ENCODE measurements at places on chromosomes 16 and 17.
A peak's percentile ranks its signal among the peaks of the same experiment; 100 is the strongest.

DNA sequence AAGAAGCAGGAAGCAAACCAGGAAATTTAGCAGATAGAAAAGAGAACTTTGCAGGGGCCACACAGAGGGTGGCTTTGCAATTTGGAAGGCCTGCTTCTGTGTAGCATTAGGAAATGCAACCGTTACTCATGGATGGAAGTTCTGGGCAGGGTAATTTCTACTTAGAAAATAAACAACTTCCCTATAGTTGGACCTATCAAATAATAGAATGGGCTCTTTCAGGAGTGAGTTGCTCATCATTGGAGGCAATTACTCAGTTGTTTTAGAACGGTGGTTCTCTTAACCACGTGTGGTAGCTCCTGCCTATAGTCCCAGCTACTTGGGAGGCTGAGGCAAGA is 25.8 kb upstream of the HS3ST2 start:
- no peak for DNase-seq

DNA sequence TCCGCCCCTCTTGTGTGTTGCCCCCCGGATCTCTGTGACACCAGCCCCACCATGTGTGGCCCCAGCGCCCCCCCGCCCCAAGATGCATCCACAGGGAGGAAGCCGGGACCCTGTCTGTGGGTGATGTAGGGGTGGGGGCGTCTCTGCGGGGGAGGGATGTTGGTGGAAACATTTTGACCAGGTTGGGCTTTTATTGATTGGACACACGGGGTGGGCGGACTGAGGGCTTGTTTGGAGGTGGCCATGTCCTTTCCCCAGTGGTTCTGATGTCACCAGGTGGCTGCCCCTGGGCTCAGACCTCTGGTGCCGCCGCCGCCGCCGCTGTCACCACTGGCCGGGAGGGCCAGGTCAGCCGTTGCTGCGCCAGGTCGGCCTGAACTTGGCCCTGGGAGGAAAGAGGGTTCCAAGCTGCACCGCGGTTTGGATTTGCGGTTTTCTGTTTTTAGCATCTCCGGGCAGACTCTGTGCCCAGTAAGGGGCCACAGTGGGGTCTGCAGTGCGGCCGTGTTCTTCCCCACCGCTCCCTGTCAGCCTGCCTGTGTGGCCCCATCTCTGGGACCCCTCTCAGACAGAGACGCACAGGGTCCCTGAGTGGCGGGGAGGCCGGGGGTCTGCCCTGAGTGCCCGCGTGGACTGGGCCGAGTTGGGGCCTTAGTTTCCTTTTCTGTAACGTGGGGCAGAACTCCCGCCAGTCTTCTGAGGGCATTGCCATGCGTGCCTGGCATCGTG is 19.8 kb downstream of the GSE1 start:
- no peak for DNase-seq

GRCh38 chr16:73408716-73409115 is 360.8 kb upstream of the ZFHX3 start:
- no peak for DNase-seq

DNA sequence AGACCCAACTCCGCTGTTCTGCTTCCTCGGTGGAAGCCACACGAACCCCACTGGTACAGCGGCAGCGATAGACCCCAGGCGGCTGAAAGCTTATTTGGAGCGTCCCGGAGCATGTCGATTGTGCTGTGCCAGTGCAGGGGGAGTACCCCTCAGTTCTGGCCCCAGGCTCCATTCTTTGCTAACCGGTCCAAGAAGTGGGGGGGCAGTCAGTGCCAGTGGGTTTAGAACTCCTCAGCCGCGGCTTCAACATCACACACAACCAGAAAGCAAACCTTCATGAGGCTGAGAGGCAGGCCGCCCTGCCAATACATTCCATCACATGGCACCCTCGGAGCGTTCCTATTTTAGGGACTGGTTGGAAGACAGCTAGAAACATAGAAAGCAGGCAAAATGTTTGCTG is 1.7 kb upstream of the MNT start:
- no peak for DNase-seq

GRCh38 chr16:89343501-89344457 is 126.3 kb downstream of the ZNF778 start:
- no peak for DNase-seq

GRCh38 chr16:54297154-54297553 is 10.6 kb upstream of the IRX3 start:
- no peak for DNase-seq

GRCh38 chr17:647324-648197 is 67.1 kb downstream of the VPS53 start:
- no peak for DNase-seq

DNA sequence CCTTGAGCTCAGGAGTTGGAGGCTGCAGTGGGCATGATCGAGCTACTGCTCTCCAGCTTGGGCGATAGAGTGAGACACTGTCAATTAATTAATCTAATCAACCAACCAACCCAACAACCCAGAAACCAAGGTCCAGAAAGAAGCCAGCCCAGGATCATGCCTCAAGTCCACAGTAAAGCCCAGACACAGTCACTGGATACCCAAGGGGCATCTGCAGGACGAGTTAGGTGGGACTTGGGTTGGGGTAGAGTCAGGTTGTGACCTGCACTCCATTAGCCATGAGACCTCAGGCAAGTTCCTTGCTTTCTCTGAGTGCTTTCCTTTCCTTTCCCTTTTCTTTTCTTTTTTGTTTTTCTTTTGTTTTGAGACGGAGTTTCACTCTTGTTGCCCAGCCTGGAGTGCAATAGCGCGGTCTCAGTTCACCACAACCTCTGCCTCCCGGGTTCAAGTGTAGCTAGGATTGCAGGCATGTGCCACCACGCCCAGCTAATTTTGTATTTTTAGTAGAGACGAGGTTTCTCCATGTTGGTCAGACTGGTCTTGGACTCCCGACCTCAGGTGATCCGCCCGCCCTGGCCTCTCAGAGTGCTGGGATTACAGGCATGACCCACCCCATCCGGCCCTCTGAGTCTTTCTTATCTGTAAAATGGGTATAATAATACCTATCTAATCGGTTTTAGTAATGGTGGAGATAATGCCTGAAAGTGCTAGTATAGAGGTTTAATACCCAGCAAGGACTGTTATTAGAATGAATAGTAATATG is 3.5 kb upstream of the HSD17B1 start:
- no peak for DNase-seq

DNA sequence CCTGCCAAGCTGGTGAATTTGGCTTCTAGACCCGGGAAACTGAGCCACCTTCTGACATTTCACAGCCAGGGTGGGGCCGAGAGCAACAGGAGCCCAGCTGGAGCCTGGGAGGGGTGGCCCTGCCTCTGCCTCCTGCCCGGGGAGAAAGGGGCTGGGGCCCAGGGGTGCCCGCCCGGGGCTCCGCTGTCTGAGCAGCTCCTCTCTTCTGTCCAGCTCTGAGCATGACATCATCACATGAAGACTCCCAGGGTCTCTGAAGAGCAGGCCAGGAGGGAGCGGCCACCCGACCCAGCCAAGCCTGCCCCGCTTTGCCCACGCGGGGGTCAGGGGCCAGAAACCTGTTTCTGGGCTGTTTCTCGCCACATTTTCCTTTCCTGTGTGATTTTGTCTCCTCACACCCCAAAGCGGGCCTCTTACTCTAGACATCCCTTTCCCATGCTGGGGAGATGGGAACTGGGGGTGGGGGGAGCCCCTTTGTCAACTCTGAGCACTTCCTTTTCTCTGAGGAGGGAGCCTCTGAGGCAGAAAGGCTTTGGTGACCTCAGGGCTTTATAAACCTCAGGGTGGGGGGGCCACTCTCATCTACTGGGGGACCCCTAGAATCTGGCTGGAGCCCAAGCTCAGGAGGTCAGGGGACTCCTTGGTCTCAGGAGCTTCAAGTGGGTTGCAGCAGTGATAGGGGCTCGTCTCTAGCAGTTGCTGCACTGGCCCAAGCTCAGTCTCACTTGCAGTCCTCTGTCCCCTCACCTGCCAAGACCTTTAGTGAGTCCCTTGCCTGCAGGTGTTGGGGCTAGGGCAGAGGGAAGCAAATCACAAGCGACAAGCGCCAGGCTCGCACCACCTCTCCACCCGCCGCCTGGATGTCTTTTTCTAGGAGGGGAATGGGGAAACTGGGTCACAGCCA is 7.6 kb downstream of the UBALD2 start:
- peak; percentile 66 for DNase-seq

GRCh38 chr16:51854401-51854951 is 692.5 kb downstream of the TOX3 start:
- DNase-seq: no peak

DNA sequence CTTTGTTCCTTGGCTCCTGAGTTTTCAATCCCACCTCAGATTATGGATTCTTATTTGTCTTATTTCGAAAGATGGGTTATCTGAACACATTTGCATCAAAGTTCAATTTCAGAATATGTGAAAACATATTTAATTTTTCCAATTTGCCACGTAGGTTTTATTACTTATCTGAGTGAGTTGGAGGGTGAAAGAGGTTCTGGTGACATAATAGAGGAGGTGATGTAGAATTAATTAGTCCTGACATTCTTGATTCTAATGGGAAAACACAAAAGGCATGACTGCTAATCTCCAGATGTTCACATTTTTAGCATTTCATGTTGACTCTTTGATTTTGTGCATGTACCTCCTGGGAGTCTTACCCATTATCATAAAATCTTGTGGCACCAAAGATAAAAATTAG is 9.1 kb downstream of the TOM1L1 start:
- DNase-seq: no peak

DNA sequence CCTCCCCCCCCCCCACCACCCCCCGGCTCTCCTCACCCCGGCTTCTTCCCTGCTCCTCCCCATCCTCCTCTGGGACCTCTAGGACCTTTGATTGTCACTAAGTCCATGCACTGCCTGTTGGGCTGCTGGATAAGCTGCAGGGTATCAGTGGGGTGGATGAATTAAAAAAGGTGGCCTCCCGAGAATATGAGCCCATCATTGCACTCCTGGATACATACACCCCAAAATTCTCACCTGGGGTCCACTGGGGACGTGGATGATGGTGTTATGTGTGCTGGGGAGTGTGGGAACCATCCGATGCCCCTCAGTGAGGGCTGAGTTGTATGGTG is 88.8 kb downstream of the IRF8 start:
- no peak for DNase-seq

DNA sequence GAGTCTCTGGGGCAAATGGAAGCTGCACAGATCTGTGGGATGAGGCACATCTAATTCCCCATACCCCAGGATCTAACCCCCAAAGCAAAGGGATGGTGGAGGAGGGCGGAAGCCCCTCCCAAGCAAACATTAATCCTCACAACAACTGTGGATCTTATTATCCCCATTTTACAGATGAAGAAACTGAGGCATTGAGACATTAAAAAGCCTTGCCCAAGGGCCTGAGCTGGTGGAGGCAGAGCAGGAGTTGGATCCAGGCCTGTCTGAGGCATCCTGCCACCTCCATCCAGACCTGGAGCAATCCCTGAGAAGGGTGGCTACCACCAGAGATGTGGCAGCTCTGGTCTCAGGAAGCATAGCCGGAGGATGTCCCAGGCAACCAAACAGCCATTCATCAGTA is 17.7 kb upstream of the CBFB start:
- DNase-seq: no peak

DNA sequence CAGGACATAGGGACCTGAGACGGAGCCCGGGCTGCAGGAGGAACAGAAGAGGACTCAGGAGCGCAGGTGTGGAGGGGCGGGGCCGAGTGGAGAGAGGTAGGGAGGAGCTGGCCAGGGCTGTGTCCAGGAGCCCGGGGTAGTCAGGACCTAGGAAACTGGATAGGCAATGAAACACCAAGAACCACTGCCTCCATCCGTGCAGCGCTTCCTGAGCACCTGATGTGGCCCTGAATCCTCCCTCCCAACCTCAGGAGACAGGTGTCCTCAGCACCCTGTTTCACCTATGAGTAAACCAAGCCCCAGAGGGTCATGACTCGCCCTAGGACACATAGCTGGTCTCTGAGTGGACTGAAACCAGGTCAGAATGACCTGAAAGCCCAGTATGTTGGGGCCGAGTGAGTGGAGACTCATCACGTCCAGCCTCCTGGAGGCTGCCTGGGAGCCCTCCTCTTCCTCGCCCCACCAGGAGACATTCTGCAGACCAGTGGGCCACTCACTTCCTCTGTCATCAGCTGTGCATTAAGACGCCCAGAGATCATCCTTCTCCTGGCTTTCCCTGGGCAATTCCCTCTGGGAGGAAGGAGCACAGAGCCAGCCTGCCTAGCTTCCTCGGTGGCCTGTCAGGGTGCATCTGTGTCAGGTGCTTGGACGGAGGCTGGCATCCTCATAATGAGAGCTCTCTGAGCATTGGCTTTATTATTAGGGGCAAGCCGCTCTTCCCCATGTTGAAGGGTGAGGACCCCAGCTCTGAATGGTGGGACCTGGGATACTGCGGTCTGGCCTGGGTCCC is 72.8 kb downstream of the SCNN1B start:
- DNase-seq: no peak

DNA sequence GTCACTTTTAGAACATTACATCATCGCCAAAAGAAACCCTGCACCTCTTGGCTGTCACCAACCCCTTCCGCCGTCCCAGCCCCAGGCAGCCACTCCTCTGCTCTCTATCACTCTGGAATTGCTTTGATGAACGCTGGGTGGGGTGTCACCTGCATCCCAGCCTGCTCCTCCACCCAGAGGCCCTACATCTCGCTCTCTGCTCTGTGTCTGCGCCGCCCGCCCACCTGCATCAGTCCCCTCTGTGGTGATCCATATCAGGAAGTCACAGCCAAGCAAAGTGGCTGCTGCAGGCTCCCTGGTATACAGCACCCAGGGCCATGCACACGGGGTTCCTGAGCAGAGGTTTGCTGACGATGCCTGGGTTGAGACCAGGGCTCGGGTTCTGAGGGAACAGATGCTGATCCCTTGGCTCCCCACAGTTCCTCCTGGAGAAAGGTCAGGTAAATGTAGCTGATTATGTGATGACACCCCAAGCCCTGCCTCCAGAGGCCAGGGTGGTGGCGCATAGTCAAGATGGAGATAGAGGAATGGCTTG is 30.8 kb downstream of the MPRIP start:
- DNase-seq: no peak

Measured in activated T-cell treated with anti-CD3 and anti-CD28 coated beads for 24 hours (primary cell).